ENCODE measurements at places on chromosomes 4 and X.
A peak's percentile ranks its signal among the peaks of the same experiment; 100 is the strongest.

DNA sequence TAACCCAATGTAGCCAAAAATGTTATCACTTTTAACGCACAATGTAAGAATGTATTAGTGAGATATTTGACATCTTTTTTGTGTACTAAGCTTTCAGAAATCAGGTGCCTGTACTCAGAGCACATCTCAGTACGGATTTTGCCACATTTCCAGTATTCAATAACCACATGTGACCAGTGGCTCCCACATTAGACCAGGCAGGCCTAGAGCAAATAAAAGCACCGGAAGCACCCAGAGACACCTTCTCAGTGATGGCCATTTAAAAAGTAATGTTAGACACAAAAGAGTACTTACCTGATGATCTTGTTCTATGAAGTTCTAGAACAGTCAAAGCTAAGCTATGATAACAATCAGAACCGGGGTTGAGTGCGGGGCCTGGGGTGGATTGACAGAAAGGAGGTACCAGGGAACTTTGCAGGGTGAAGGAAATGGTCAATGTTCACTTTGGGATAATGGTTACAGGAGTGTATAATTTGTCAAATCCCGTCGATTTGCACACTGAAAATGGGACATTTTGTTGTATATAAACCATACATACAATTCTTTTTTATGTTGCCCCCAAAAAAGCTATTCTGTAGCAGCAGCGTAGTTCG is 1.2 kb downstream of the CTPS2 start:
- DNase-seq = no peak

- DNase-seq = no peak
Measured at GRCh38 chr4:113433116-113433515, 328.4 kb downstream of the CAMK2D start.

- DNase-seq = no peak
Measured at GRCh38 chr4:85495621-85496020, 20.7 kb downstream of the ARHGAP24 start.

DNA sequence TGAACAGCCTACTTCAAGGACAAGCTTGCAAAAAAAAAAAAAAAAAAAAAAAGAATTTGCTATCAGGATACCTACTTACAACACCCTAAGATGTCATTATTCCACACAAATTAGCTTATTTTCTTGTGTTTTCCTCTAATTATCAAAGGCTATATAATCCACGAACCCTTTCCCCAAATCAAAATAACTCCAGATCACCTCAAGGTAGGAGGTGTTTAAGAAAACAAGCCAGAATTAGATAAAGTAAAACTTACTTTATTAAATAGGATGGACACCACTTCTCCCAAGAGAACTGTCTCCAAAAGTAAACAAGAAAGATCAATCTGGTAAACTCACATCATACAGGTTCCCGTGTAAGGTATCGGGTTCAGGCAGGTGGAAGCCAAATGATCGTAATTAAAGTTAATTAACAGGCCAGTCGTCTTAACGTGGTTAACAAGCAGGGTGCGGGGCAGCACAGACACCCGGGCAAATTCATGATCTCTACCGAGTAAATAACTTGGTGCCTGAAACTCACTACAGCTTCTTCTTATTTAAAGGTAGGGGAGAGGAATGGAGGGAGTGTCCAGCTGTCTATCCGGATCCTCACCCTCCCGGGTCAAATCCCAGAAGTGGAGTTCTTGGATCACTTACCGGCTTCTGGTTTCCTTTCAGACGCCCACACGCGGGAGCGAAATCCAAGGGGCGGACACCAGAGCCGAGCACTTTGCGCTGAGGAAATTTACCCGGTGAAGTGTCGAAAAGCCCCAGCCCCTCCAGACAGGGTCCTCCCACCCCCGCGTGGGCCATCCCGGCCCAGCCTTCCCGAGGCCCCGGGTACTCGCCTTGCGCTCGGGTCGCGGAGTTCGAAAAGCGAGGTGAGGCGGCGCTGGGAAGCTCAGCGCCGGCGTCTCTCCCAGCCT is 708 bp downstream of the ARAP2 start:
- peak; percentile 47 for DNase-seq

- DNase-seq = no peak
Measured at GRCh38 chrX:21645886-21646285, 12.2 kb downstream of the KLHL34 start.

DNA sequence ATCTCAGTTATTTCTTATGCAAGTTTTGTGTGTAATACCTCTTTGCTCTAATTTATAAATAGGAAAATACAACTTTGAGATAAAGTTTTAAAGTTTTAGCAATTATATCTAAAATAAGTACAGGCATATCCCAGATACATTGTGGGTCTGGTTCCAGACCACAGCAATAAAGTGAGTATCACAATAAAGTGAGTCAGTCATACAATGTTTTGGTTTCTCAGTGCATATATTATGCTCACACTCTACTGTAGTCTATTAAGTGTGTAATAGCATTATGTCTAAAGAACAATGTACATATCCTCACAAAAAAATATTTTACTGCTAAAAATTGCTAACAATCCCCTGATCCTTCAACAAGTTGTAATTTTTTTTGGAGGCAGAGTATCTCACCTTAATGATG is 49.2 kb downstream of the ANAPC10 start:
- DNase-seq = no peak

- no peak for DNase-seq
Measured at GRCh38 chr4:102867278-102868152, 1.3 kb upstream of the CISD2 start.

DNA sequence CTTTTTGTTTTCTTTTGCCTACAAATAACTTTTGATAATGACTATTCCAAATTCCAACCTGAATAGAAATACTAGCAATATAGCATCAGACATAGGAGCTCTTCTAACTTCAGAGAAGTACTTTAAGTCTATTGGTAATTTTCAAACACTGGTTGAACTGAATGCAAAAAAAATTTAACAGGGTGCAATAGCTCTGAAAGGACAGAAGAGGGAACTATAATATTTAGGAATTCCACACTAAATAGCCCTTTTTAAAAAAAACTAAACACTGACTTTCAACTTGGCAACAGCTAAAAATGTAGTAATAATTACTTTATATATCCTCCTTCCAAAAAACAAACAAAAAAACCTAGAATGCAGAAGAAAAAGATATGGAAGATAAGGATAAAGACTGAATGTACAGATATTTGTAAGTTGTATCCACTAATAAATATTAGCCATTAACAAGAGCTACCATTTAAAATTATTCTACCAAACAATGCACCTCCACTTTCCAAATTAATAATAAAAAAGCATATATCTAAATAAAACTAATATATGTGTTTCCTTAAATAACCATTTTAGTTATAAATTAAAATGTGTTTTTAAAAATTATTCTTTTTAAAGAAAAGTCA is 81.4 kb downstream of the FBXW7 start:
- DNase-seq = no peak

DNA sequence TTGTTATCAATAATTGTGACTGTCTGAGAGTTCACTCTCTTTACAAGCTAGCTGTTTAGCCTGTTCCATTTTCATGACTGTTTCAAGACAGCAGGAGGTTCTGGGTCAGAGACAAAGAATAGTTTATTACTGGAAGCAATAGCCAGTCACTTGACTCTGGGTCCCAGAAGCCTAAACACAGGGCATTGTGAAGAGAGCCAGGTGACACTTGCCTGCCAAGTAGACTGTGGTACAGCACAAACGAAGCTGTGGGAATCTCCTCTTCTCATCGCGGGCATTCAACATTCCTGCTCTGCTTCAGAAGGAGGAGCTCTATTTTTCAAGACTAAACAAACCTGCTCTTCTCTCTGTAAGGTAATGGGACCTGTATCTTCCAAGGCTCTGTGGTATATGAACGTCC is 485.1 kb downstream of the TRIML1 start:
- DNase-seq = no peak

- DNase-seq = no peak
Measured at GRCh38 chr4:158799013-158799770, 30.4 kb downstream of the FNIP2 start.

GRCh38 chr4:37989398-37990260 is 29.4 kb downstream of the PTTG2 start:
- DNase-seq = no peak

- DNase-seq = no peak
Measured at GRCh38 chrX:50200907-50201306, at the start of gene AKAP4. Gene AKAP4 (minus strand): TSS chrX:50201007. CDS start chrX:50200889, 118 bp downstream.
